ENCODE measurements at places on chromosomes 16 and 17.

DNA sequence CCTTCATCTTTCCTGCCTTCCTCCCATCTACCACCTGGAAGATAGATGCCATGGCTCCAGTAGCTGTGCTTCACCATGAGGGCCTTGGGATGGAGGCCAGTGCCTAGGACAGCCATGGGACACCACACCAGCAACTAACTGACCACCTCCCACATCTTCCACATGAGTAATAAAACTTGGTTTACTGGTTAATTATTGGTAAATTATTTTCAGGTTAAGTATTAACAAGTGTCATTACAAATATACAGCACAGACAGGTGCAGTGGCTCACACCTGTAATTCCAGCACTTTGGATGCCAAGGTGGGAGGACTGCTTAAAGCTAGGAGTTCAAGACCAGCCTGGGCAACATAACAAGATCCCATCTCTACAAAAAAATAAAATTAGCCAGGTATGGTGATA, 14.0 kb downstream of the CDIP1 start:
- no peak for DNase-seq

DNA sequence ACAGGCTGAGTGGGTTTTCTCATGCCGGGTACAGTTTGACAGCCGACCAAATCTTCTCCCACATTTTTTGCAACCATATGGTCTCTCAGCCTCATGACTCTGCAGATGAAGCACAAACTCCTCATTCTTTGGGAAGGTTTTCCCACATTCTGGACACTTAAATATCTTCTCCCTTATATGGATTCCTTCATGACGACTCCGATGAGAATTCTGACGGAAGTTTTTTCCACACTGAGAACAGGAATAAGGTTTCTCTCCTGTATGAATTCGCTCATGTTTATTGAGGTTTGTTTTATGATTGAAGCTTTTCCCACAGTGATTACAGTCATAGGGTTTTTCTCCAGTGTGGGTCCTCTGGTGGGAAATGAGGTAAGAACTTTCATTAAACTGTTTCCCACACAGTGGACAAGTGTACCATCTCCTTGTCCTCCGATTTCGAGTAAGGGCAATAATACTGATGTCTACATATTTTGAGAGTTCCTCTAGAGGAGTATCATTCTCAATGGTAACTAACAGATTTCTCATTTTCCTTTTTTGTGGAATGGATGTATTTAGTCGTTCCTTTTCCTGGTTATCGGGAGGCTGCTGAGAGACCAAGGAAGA, 10.9 kb downstream of the ZNF200 start:
- no peak for DNase-seq

- no peak for DNase-seq
Measured at GRCh38 chr17:45869676-45870341, 24.5 kb upstream of the MAPT start.

- peak; percentile 73 for DNase-seq
Measured at GRCh38 chr17:29005936-29006511, at the start of gene SEZ6. Gene SEZ6 (minus strand): TSS chr17:29006033. CDS start chr17:29005869, 164 bp downstream.

GRCh38 chr16:20364051-20364450, 11.5 kb upstream of the UMOD start:
- DNase-seq, result no peak

- DNase-seq, result peak; percentile 43
Measured at GRCh38 chr16:84950906-84951305, 60.4 kb downstream of the ZDHHC7 start.

- DNase-seq, result no peak
Measured at GRCh38 chr16:55647798-55648197, 8.0 kb upstream of the SLC6A2 start.

DNA sequence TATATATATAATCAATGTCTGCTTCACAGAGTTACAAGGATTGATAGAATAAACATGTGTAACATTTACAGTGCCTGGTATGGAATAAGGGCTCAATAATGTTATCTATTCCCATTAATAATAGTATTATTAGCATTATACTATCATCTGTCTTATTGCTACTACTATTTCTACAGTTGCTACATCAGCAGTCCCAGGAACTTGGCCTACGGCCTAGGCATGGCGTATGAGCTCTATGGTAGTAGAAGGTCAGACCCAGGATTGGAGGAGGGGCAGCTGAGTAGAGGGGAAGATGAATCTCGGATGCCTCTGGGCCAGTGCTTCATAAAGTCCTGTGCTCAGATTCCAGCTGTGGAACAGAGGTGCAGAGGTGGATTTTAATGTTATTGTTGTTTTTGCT, 146.3 kb upstream of the TBX2 start:
- DNase-seq, result no peak

DNA sequence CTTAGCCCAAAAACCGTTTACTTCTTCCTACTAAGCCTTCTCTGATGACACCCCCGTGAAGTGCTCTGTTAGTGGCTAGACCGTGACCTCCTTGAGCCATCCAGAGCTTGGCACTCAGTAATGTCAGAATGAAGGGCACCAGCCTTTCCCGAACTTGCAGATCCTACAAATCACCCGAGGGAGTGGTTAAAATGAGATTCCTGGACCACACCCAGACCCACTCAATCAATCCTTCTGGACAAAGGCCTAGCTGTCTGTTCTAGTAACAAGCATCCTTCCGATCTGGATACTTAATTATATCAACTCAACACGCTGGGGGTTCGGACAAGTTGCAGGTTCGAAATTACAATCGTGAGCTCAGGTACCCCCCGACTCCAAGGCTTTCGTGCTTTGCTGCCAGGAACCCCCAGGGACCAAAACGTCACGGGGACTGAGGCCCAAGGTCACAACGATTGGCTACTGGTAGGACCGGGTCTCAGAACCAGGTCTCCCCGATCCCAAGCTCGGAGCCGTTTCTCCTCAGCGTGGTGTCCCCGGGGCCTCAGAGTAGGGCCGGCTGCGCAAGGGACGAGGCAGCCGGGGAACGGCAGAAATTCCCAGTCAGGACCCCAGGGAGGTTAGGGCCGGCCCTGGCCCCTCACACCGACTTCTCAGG, 527 bp downstream of the CIAPIN1 start:
- DNase-seq, result peak; percentile 42

- DNase-seq, result no peak
Measured at GRCh38 chr17:60167065-60167741, 17.4 kb downstream of the CA4 start.

GRCh38 chr17:75571885-75572215, 15.8 kb upstream of the MYO15B start:
- no peak for DNase-seq

DNA sequence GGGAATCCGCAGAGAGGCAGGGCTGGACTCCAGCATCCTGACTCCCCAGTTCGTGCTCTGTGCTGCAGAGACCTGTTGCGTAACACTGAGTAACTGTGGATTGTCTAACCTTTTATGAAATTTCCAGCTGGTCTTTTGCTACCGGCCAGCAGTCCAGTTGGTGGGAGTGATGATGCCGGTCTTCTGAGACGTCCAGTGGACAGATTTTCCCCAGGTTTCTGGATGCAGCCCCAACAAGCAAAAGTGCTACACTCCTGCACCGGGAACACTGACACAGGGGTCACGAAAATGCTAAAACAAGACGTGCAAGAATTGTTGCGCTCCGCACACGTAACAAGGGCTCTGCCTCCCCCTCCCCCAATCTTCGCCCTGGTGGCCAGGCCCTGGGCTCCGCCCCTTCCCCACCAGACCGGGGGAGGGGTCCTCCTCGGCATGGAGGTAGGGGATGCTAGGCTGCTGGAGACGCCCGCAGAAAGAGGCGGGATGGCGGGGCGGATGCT, 701 bp upstream of the MRC2 start:
- no peak for DNase-seq

GRCh38 chr16:83366228-83366627, 441.6 kb upstream of the HSBP1 start:
- no peak for DNase-seq

- DNase-seq, result no peak
Measured at GRCh38 chr17:65423346-65424140, 137.9 kb downstream of the AXIN2 start.

DNA sequence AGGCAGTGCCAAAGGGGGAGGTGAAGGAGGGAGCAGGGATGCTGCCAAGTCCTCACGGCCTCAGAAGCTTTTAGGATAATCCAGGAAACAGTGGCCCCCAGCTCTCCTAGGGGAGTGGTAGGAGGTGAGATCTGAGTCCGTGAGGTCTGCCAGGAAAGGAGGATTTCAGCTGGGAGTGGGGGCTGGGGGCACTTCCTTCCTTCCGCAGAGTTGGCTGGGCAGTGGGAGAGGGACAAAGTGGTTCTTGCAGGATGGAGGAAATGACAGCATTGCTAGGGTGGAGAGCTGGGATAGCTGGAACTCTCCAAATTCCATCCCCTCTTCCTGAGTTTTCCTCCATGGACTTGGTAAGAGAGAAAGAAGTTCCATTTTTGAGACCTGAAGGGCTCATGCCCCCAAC, 4.8 kb upstream of the SP6 start:
- DNase-seq, result no peak

DNA sequence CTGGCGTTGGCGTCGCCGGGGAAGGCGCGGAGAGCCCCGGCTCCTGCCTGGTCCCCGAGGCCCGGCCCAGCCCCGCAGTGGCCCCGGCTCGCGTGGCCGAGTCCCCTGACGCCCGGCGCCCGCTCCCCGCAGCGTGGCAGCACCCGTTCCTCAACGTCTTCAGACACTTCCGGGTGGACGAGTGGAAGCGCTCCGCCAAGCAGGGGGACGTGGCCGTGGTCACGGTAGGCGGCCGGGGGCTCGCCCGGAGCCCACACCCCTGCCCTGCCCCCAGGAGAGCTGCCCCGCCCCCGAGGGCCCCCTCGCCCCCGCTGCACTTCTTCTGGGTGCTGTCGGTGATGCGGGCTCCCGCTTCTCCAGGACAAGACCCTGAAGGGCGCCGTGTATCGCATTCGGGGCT, 466 bp downstream of the WDR90 start:
- DNase-seq, result peak; percentile 32

- no peak for DNase-seq
Measured at GRCh38 chr17:77897741-77898301, 60.7 kb upstream of the TNRC6C start.

DNA sequence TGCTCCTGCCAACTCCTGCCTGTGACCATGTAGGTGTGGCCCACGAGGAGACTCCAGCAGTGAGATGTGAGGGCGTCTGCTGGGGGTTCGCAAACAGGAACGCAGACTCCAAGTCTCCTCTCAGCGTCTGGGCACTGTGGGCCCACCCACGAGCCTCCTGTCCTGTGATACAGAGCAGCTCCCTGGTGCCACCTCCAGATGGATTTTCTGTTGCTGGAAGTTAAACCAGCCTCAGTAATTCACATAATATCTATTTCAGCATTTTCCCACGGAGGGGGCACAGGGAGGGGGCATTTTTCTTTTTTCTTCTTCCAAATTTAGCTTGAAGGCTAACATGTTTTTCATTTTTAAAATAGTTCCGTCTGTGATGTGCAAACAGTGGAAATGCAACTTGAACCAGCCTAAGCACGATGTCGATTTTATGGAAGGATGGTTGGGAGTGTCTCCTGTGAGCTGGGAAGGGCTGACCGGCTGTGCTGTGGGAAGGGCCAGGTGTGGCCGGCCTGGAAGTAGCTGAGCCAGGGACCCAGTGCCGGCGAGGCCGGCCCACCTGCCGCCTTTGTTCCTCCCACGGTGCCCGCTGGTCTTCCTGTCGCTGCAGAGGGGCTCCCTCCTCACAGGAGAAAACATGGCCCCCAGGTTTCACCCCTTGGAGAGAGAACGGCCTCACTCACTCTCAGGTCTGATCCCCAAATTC, 3.9 kb upstream of the RAB40B start:
- no peak for DNase-seq
